NCI-H1694 treated with DMSO at 0.1 percent for 48 hours (cell line): ENCODE measurements at places on chromosomes 12 and 14.

- no peak for DNase-seq
Observed at GRCh38 chr14:104085032-104085888, at the start of gene ASPG. TSS of gene ASPG (plus strand) at chr14:104085700. CDS start at chr14:104085771, 71 bp downstream.

DNA sequence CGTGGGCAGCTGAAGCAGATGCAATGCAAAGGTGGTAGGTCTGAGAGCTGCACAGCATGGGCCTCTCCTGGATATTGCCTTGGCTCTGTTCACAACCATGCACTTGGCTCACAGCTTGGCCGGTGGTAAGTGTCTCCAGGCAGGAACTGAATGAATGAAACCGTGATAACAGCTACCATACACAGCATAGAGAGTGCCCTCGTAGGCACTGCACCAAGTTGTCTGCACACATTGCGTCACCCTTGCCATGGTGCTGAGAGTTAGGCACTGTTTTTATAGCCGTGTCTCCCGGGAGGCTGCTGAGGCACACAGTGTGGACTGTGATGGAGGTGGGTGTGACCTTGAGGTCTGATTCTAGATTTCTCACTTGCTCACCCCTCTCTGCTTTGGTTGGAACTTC is 157.6 kb upstream of the VASH1 start:
- no peak for DNase-seq

- DNase-seq, result no peak
Observed at GRCh38 chr12:123421314-123421713, 15.2 kb downstream of the RILPL2 start.

GRCh38 chr12:14558473-14558959 is 9.2 kb downstream of the PLBD1 start:
- DNase-seq, result no peak

GRCh38 chr12:76480796-76481195 is 78.8 kb downstream of the OSBPL8 start:
- DNase-seq, result no peak

DNA sequence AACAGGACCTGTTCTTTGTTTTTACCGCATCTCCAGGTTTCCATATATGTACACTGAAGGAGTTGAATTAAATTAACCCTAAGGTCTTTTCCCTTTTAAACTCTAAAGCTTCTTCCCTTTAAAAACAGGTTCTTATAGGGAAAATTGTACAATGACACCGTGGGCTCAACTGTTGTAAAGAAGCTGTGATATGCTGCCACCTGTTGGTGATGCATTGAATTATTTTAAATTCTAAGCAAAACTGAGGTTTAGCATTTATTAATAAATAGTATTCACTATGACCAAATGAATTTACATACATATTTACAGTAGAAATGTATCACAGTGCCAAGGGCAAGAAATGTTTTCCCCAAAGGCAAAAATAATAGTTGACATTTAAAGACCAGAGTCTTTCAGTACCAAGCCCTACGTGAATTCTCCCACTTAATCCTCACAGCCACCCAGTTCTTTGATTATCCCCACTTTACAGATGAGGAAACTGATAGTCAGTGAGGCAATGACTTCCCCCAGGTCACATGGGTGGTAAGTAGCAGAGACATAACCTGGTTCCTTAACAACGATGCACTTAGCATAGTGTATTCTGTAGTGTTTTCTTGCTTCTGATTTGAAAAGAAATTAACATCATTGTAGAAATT is 35.7 kb upstream of the TMEM263 start:
- peak; percentile 24 for DNase-seq

DNA sequence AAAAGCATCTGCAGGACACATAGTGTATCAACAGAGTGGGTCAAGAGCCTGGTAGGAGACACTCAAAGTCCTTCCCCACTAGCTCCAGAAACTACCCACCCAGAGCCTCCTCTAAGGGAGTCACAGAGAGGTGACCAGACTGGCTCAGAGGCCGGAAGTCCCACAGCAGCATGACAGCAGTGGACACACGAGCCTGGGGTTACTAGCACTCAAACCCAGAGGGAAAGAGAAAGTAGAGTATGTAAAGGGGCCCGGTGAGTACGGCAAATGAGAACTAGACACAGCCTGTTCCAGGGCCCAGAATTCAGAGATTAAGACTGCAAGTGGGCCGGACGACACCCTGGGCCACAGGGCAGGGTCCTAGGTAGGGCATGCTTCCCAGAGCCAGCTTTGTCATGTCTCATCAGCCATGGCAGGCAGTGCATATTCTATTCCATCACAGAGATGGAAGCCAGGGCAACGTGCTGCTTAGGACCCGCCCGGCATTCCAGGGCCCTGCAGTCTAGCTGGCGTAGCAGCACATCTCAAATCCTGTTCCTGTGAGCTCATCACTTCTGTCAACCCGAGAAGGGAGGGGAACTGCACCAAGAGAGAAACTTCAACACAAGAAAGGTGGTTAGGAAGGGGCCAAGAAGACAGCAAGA is 4.2 kb downstream of the IFFO1 start:
- no peak for DNase-seq

DNA sequence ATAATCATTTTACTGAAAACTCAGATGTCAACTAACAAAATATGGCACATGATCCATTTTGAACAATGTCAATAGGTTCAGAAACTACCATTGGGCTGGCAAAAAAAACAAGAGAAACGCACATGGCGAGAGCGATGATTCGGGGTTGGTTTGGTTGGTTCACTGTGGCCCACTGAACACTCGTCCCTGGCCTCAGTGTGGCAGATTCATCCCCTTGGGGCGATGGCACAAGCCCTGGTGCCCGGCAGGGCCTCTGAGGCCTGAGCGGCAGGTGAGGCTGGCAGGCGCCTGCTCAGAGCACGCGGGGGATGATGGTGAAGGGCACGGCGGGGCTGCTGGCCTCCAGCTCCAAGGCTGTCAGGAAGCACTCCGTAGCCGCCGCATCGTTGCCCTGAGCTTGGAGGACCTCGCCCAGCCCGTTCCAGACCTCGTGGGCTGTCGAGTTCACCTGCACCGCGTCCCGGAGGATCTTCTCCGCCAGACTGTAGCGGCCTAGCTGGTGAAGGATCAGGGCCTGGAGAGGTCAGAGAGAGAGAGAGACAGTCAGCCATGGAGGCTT is 144.3 kb downstream of the CALM1 start:
- no peak for DNase-seq
